ENCODE measurements at places on chromosomes 3 and 15.

GRCh38 chr15:38028869-38029268 lies 94.4 kb downstream of the TMCO5A start:
- no peak for DNase-seq

- no peak for DNase-seq
These were observed 41.9 kb downstream of the MEIS2 start for GRCh38 chr15:37058316-37058985.

DNA sequence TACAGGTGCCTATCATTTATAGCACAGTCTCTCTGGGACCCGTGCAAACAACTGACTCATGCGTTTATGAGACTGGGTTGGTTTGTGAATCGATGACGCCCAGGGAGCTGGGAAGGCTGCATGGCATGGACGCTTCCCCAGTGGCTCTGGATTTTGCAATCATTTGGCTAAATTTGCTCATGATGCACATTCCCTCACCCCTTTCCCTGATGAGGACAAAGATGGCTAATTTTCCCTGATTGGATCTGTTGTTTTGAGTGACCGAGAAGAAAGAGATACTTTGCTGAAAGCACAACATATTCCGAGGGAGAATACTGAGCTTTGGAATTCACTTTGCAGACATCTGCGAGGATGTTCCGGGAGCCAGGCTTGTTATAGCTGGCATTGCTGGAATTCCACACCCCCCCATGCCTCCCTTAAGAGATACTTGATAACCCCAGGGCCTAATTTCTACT lies 51.1 kb downstream of the CGNL1 start:
- no peak for DNase-seq

GRCh38 chr3:168847291-168847883 lies 751.7 kb upstream of the GOLIM4 start:
- DNase-seq = peak; percentile 8

DNA sequence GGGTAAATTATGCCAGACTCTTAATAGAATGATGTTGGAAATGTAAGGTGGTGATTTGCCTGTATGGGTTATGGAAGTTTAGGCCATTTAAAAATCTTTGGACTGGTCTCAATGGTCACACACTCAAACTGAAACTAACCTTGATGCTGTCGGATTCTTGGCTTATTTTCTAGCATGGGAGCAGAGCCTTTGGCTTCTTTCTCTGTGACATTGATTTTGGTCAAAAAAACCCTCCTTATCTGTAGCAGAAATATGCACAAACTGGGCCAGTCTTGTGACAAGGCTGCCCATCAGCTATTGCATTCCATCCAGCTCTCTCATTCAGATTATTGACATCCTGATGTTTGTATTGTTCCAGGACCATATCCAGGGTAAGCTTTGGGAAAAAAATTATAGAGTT lies 35.9 kb downstream of the ARPP21 start:
- DNase-seq = no peak

- DNase-seq = no peak
These were observed 35.0 kb downstream of the FSTL1 start for GRCh38 chr3:120415756-120416155.
